ENCODE measurements at places on chromosomes 6 and 20.

DNA sequence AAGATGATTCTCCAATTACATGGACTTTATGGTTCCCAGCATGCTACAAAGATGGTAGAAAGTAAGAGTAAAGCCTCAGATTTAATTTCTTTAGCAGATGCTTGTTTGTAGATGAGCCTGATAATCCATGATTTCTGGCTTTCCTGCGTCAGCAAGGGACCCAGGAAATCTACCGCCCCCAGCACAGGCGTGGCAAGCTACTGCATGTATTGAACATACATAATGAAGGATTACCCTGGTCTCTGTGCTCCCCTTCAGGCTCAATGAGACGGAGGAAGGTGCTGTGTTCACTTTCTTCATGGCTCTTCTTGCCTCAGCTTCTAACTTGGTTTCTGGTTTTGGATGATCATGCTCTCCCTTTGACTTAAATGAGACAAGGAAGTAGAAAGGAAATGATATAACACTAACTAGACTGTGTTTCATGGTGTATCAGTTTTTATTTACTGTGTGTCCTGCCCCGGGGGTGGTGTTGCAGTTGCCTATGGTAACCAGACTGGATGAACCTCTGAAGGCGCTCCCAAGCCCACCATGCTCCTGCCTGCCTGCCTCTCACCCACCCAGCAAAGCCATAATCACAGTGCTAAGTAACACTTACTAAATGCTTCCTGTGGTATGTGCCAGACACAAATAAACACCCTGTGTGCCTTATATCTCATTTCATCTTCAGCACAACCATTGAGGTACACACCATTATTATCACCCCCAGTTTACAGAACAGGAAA, 17.9 kb downstream of the GCM1 start:
- no peak for DNase-seq

DNA sequence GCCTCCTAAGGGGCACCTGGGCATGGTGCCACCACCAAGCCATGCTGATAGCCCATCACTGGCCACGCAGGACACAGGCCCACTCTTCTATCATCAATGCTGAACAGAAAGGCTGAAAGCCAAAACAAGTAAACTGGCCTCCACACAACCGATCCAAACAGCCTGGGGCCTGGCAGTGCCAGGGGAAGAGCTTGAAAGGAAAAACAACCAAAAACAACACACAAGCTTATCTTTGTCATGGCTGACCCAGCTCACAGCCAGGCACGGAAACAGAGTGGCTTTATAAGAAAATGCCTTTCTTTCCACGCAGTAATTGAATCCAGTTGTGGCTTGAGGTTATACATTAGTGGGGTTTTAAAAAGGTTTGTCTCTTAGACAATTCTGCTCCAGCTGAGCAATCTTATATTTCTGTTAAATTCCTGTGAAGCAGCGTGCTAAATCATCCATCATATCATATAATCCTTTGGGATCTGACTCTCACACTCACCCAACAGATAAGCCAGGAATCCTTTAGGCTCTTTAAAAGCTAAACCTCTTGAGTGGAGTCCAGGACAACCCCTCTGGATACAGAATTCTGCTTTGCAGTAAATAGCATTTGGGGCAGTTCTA, 65.4 kb upstream of the SLC22A16 start:
- no peak for DNase-seq

DNA sequence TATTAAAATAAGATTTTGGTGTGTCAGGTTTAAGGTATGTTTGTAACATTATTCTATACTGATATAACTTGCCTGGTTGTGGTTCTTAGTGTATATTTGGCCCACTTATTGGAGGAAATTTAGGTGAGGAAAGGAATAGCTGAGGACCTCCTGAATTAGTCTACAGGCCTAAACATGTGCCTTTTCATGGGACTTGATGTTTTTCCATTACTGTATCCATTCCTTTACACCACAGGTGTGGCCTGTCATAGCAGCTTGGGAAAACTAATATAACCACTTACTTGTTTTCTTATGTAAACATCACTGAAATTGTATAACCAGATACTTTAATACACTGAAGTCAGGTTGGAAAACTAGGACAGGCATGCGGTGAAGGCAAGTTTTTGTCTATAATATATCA, 27.6 kb downstream of the BCKDHB start:
- DNase-seq, result no peak

DNA sequence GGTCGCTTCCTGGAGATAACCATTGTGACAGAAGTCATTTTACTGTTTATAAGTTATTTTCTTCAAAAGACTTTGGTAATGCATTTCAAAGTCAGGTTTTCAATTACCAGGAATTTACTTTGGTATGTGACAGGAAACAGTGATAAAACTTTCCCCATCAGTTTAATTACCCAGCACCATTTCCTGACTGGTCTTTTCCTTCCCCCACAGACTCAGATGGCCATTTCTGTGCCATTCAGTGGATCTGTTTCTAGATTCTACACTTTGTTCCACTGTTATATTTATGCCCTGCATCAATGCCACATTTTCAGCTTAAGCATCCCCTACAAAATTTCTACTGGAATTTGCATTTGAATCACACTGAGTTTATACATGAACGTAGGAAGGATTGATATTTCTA, 16.3 kb downstream of the RRBP1 start:
- no peak for DNase-seq

DNA sequence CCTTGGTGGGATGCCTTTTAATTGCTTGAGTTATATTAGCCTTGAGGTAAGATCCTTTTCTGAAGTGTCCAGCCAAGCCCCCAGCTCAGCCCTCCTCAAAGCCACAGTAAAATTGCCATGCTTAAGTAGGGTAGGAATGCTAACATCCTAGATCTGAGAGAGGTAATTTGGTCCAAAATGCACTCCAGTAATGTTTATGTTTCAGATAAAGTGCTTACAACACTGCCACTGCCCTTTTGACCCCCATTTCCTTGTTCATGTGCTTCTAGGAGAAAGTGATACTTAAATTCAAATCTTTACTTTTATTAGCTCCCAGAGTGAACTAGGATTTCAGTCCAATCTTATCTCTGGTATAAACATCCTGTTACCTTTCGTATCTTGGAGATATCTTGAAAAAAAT, 318.0 kb downstream of the BMP2 start:
- no peak for DNase-seq

GRCh38 chr20:44765701-44766347, 20.2 kb downstream of the KCNK15 start:
- DNase-seq, result no peak

- no peak for DNase-seq
These were observed 139.9 kb downstream of the MOXD1 start for GRCh38 chr6:132261354-132261753.

DNA sequence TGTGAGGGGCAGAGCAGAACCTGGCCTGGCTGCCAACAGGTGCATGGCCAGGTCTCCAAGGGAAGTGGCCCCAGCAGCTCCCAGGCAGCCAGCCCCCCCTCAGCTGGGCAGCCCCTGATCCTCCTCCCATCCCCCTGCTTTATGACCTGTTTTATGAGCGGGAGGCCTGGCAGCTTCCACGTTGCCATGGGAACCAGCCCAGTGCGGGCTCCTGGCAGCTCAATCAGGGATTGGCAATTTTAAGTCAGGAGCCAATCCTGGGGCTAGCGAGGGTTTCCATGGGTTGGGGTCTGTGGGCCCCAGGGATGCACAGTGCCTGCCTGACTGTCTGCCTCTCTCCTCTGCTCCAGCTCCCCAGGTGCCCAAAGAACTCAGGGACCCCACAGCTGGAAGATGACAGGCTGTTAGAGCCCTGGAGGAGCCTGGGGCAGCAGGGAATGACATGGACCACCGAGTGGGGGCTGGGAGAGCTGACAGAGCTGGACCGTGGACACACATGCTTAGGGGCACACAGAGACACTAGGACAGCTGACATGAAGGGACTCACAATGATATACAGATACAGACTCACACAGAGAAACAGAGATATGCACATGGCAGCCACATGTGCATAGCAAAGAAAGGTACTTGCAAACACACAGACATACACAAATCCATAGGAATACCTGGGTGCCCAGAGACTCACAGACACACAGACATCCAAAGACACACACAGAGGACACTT, 56.5 kb upstream of the SIRPA start:
- no peak for DNase-seq

GRCh38 chr6:136763716-136764516, 28.4 kb downstream of the MAP3K5 start:
- DNase-seq, result no peak

GRCh38 chr6:46129629-46130511, at the start of gene ENPP4:
TSS of gene ENPP4 (plus strand) at chr6:46129989. CDS start at chr6:46139584, 9,595 bp downstream.
- DNase-seq, result peak; percentile 69

DNA sequence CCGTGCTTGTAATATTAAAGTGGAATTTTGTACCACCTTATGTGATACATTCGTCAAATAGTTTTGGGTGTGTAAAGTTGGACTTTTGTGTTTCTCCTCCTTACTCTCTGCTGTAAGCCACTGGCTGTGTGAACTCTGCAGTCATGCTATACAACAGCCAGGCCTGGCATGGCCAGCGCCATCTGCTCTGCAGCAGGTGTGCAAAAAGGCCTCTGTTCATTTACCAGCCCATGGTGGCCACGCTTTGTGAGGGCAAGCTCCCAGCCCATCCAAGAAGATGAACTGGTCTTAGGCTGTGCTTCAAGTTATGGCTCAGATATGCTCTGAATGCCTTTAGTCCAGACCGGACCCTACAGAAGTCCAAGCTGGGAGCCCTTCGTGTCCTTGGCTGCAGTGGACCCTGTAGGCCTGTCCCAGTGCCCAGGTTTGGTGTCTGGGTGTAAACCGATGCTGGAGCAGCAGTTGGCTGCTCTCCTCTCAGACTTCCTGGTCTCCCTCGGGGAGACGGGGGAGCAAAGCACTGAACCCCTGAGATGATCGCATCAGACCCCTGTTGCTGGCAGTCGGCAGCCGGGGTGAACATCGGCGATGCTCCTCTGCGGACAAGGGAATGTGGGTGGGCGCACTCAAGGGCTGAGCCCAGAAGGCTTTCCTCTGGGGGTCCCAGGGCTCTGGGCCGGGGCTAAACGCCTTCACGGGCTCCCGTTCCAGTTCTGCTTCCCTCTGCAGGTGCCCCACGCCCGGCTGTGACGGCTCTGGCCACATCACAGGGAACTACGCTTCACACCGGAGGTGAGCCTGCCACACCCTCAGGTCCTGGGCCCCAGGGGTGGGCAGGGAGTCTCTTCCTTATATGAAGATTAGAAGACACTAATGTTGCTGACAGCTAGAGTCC, 28.6 kb upstream of the PCMTD2 start:
- no peak for DNase-seq

Measured in stimulated activated CD4-positive, alpha-beta T cell treated with anti-CD3 and anti-CD28 coated beads, TNF-alpha, amount 100 ng/mL, for 1 hour (primary cell).